ENCODE measurements at places on chromosomes 3 and 15.

GRCh38 chr15:37138591-37139215 is 38.4 kb upstream of the MEIS2 start:
- no peak for DNase-seq

DNA sequence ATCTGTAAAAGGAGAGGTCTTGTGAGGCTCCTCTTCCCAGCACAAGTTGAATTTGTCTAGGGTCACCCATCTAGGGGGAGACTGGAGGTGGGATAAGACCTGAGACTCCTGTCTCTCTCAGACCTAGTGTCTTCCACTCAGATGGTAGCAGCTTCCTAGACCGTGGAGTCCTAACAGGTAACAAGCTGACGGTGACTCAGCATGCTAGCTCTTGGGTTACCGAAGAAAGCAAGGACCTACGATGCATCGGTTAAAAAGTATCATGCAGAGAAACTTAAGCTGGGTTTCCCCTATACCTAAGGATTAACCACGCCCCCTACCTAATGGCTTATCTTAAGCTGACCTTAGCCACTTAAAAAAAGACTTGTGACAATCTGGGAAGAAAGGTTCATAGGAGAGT is 7.6 kb downstream of the LRRN1 start:
- no peak for DNase-seq

DNA sequence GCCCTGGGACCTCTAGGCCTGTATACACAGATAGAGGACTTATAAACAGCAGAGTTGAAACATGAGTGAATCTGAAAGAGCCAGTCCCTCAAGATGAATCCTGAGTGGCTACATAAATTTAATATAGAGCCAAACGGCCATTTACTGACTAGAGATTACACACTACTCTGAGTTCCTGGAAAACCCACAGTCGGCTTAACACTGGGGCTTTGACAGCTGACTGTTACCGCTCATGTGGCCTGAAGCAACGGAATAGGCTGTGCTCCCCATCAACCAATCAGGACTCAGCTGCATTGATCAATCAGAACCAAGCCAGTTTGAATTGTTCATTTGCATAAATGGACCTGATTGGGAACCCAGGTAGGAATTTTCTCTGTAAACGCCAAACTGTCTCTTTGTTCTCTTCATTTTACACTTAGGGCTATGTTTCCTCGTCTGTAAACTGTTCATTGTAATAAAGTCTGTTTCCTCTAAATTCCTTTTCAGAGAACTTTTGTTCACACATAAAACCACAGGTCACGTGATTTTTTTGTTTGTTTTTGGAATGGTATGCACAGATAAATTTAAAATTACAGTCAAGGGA is 40.5 kb downstream of the CCNL1 start:
- no peak for DNase-seq

- no peak for DNase-seq
Observed at GRCh38 chr3:189458528-189458927, 172.7 kb upstream of the TP63 start.

All from stimulated activated CD4-positive, alpha-beta T cell treated with anti-CD3 and anti-CD28 coated beads, TNF-alpha, amount 100 ng/mL, for 4 hours (primary cell).